Thyroid gland (tissue), 4 donors: ENCODE measurements at places on chromosomes 13 and 19.
A peak's percentile ranks its signal among the peaks of the same experiment; 100 is the strongest.

- no peaks in the 10 kb centered on the region for H3K27me3 ChIP-seq
- H3K4me3 ChIP-seq: no peak overlapping the region
- H3K27ac ChIP-seq: no peak overlapping the region
- H3K36me3 ChIP-seq: no peaks in the 10 kb centered on the region
Measured at GRCh38 chr19:44841231-44841630, 4.9 kb upstream of the NECTIN2 start.

- H3K4me1 ChIP-seq: no peaks in the 10 kb centered on the region
- no peak overlapping the region for H3K27ac ChIP-seq
- H3K36me3 ChIP-seq: no peaks in the 10 kb centered on the region
- no peak for DNase-seq
- H3K4me3 ChIP-seq: no peak overlapping the region
Measured at GRCh38 chr19:13554506-13555240, 48.4 kb upstream of the CACNA1A start.

DNA sequence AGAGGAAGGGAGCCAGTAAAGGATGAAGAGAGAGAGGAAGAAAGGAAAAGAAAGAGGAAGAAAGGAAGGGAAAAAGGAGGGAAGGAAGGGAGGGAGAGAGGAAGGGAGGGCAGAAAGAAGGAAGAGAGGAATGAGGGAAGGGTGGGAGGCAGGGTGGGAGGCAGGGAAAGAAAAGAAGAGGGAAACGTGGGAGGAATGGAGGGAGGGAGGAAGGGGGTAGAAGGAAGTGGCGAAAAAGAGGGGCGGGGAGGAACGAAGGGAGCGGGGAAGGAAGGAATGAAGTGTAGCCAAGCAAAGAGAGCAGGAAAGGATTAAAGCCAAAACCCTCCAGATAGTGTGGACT lies 53.1 kb downstream of the SOX1 start:
- H3K27me3 ChIP-seq: no peaks in the 10 kb centered on the region
- H3K36me3 ChIP-seq: no peaks in the 10 kb centered on the region
- H3K4me1 ChIP-seq: no peaks in the 10 kb centered on the region
- H3K27ac ChIP-seq: no peak overlapping the region
- no peak overlapping the region for H3K4me3 ChIP-seq

DNA sequence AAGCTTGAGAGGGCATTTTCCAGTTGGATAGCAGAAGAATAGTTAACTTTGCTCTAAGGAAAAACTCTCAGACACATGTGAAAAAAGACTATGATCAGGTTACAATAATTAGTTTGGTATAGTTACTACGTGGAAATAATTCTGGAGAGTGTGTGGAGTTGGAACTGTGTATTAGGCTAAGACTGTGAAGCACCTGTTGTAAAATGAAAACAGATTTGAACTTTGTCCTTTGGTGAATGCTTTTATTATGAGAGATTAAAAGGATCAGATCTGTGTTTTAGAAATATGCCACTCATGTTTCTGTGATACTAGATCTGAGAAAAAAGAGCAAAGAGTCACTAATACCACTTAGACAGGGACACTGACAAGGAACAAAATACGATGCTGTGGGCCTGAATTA lies 807.5 kb upstream of the ATXN8OS start:
- no peak overlapping the region for H3K27ac ChIP-seq
- no peak for DNase-seq
- no peaks in the 10 kb centered on the region for H3K36me3 ChIP-seq
- no peak overlapping the region for H3K4me3 ChIP-seq
- H3K4me1 ChIP-seq: no peaks in the 10 kb centered on the region
- H3K27me3 ChIP-seq: no peaks in the 10 kb centered on the region

GRCh38 chr13:33134213-33134612 lies 118.0 kb downstream of the KL start:
- peaks cover 13% of the 10 kb centered on the region for H3K36me3 ChIP-seq
- peaks cover 8% of the 10 kb centered on the region for H3K4me1 ChIP-seq
- DNase-seq: no peak
- no peaks in the 10 kb centered on the region for H3K27me3 ChIP-seq
- no peak overlapping the region for H3K4me3 ChIP-seq
- H3K27ac ChIP-seq: no peak overlapping the region

- H3K27me3 ChIP-seq: no peaks in the 10 kb centered on the region
- no peak for DNase-seq
- H3K27ac ChIP-seq: no peak overlapping the region
- H3K4me3 ChIP-seq: no peak overlapping the region
Measured at GRCh38 chr19:45391346-45391745, 13.5 kb downstream of the PPP1R13L start.

DNA sequence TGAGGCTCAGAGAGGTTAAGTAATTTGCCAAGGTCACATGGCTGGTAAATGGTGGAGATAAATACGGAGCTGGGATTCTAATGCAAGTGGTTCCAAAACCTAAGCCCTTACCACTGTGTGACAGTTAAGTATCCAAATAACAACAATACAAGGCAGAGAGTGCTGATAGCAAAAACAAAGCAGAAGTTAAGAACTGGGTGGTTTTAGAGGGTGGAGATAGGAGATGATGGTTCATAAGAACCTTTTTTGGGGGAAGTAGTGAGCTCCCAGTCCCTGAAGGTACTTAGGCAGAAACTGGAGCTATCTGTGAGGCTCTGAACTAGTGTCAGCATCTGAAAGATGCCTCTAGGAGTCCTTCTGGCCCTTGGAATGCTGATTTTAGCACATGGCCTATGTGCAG lies 56.2 kb upstream of the UBE2L5 start:
- no peak overlapping the region for H3K4me3 ChIP-seq
- no peaks in the 10 kb centered on the region for H3K36me3 ChIP-seq
- DNase-seq: no peak
- peaks cover 18% of the 10 kb centered on the region for H3K4me1 ChIP-seq
- no peak overlapping the region for H3K27ac ChIP-seq

DNA sequence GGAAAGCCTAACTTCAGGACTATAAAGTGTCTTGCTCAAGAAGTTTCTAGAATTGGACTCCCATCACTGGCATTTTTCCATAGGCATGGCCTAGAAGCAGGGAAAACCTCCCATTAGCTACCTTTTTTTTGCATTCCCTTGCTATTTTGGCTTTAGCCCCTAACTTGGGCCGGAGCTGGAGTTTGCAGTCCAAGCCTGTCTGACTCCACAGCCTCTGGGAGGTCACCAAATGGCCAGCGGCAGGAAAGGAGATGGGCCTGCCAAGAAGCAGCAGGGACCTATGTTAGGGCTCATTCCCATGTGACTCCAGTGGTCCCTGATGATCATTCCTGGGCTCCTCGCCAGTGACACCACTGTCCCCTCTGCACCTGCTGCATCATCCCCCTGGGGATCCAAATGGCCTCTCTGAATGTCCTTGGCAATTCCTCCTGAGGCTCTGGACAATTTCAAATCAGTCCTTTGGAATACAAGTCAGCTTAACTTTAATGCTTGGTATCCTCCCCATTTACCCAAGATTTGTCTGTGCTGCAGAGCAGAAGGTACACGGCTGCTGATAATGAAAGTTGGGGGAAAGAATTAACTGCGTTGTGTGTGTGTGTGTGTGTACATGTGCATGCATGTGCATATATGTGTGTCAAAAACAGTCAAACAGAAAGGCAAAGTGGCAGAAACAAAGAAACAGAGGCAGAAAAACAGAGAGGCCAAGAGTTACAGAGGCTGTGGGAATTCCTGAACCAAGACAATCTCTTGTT lies 69.8 kb upstream of the SERP2 start:
- peak; percentile 26 for DNase-seq
- no peak overlapping the region for H3K4me3 ChIP-seq
- H3K27ac ChIP-seq: no peak overlapping the region
- H3K36me3 ChIP-seq: no peaks in the 10 kb centered on the region
- H3K27me3 ChIP-seq: no peaks in the 10 kb centered on the region

DNA sequence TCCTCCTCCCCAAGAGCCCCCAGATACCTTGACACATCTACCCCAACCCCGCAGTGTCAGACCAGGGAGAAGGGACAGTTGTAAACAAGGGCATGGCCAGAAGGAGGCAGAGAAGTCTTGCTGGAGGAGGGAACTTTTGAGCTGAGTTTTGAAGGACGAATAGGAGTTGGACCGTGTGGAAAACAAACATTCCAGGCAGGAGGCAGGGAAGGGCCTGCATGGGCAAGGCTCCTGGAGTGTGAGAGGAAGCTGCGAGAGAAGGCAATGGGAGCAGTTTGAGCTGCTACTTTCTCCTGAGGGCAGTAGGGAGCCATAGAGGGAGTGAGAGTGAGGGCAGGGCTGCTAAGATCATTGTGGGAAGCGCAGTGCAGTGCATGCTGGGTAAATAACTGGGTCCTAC lies 23.3 kb downstream of the IL12RB1 start:
- no peaks in the 10 kb centered on the region for H3K27me3 ChIP-seq
- H3K27ac ChIP-seq: no peak overlapping the region
- H3K4me3 ChIP-seq: no peak overlapping the region
- H3K4me1 ChIP-seq: peaks cover 3% of the 10 kb centered on the region
- no peaks in the 10 kb centered on the region for H3K36me3 ChIP-seq

GRCh38 chr13:59504407-59504806 lies 659.3 kb downstream of the DIAPH3 start:
- H3K27ac ChIP-seq: no peak overlapping the region
- no peaks in the 10 kb centered on the region for H3K36me3 ChIP-seq
- no peak overlapping the region for H3K4me3 ChIP-seq
- DNase-seq: no peak
- H3K4me1 ChIP-seq: no peaks in the 10 kb centered on the region
- H3K27me3 ChIP-seq: no peaks in the 10 kb centered on the region

DNA sequence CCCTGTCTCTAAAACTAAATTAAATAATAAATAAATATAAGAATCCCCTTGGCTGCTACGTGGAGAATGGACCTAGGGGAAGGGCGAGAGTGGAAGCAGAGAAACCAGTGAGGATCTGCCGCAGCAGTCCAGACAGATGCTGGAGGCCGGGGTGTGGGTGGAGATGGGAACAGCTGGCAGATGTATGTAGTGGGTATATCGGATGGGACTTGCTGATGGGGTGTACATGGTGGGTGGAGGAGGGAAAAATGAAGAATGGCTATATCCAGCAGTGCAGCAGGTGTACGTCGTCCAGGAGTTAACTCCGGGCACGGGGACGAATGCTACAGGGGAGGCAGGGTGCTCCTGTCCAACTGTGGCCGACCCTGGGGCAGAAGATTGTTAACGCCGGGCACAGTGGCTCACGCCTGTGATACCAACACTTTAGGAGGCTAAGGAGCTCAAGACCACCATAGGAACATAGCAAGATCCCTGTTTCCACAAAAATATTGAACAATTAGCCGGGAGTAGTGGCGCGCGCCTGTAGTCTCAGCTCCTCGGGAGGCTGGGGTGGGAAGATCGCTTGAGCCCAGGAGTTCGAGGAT lies 654 bp downstream of the CEP89 start:
- no peaks in the 10 kb centered on the region for H3K36me3 ChIP-seq
- H3K27ac ChIP-seq: no peak overlapping the region
- H3K27me3 ChIP-seq: no peaks in the 10 kb centered on the region
- DNase-seq: no peak

DNA sequence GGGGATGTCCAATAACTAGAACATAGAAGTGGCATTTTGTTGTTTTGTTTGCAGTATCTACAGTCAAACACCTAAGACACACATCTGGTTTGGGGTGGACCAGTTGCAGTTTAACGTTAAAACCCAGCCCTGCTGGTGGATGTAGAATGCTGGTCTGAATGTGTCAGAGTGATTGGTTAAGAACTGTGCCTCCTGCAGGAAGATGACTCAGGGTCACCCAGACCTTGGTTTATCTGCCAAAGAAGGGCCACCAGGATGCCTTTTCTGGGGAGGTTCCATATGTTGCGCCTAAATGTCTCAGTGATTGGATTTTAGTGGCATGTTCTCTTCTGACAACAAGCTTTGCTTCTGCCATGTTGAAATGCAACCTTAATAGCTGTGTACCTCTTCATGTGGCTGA lies 23.1 kb downstream of the ZNF536 start:
- no peaks in the 10 kb centered on the region for H3K36me3 ChIP-seq
- no peak overlapping the region for H3K27ac ChIP-seq
- H3K4me1 ChIP-seq: no peaks in the 10 kb centered on the region
- DNase-seq: no peak
- no peak overlapping the region for H3K4me3 ChIP-seq

- H3K4me3 ChIP-seq: no peak overlapping the region
- no peak for DNase-seq
- no peaks in the 10 kb centered on the region for H3K27me3 ChIP-seq
- peaks cover 6% of the 10 kb centered on the region for H3K36me3 ChIP-seq
Measured at GRCh38 chr13:77040835-77041234, 13.9 kb upstream of the FBXL3 start.

- peak within 1 kb of the TSS; percentile 81 for H3K4me3 ChIP-seq
- H3K27me3 ChIP-seq: no peaks in the 10 kb centered on the region
- peaks cover 5% of the 10 kb centered on the region for H3K4me1 ChIP-seq
- H3K27ac ChIP-seq: peak within 1 kb of the TSS; percentile 98
- peak; percentile 89 for DNase-seq
- H3K36me3 ChIP-seq: no peaks in the 10 kb centered on the region
Measured at GRCh38 chr19:34254046-34254697, at the start of gene GARRE1. TSS of gene GARRE1 (plus strand) at chr19:34254554. CDS start at chr19:34300474, 45,920 bp downstream.

DNA sequence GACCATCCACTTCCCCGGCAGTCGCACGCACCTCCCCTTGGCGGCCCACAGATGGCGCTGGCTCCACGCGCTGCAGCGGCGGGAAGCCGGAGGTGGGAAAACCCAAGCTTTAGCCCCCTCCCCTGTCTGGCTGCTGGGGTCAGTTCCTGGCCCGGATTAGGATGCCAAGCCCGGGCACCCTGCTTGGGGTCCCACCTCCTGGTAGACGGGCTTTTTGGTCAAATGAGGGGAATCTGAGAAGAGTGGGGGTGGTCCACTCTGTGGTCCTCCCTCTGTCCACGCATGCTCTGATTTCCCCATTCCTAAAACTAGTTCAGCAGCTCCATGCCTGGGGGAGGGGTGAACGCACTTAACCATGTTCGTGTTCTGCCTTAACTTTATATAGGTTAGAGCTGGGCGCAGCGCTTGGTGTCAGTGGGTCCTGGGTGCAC lies 8.1 kb upstream of the ADGRE2 start:
- no peaks in the 10 kb centered on the region for H3K36me3 ChIP-seq
- H3K27ac ChIP-seq: no peak overlapping the region
- H3K4me1 ChIP-seq: no peaks in the 10 kb centered on the region
- DNase-seq: no peak
- H3K4me3 ChIP-seq: no peak overlapping the region
- no peaks in the 10 kb centered on the region for H3K27me3 ChIP-seq

- no peaks in the 10 kb centered on the region for H3K27me3 ChIP-seq
- no peaks in the 10 kb centered on the region for H3K36me3 ChIP-seq
- H3K4me3 ChIP-seq: peak overlapping the region; percentile 79
- H3K27ac ChIP-seq: peak overlapping the region; percentile 98
Measured at GRCh38 chr13:36345438-36346221, 564 bp downstream of the SPART start.

- peaks cover 16% of the 10 kb centered on the region for H3K4me1 ChIP-seq
- H3K27me3 ChIP-seq: no peaks in the 10 kb centered on the region
- H3K27ac ChIP-seq: peak overlapping the region; percentile 94
- peak; percentile 72 for DNase-seq
- H3K36me3 ChIP-seq: no peaks in the 10 kb centered on the region
- H3K4me3 ChIP-seq: peak overlapping the region; percentile 81
Measured at GRCh38 chr13:110716247-110716515, 2.7 kb downstream of the ING1 start.

GRCh38 chr13:80339563-80339911 lies 1.4 kb downstream of the SPRY2 start:
- peak overlapping the region; percentile 24 for H3K4me3 ChIP-seq
- H3K4me1 ChIP-seq: peaks cover 3% of the 10 kb centered on the region
- peak overlapping the region; percentile 91 for H3K27ac ChIP-seq
- DNase-seq: no peak
- H3K27me3 ChIP-seq: no peaks in the 10 kb centered on the region
- peaks cover 9% of the 10 kb centered on the region for H3K36me3 ChIP-seq

- no peaks in the 10 kb centered on the region for H3K27me3 ChIP-seq
- no peak overlapping the region for H3K27ac ChIP-seq
- peak; percentile 8 for DNase-seq
- H3K4me3 ChIP-seq: no peak overlapping the region
- peaks cover 6% of the 10 kb centered on the region for H3K4me1 ChIP-seq
- no peaks in the 10 kb centered on the region for H3K36me3 ChIP-seq
Measured at GRCh38 chr13:32001154-32001768, 30.3 kb upstream of the FRY start.
